ENCODE measurements at places on chromosomes 1 and 21.

- DNase-seq: no peak
These were observed 50.9 kb upstream of the AK4 start for GRCh38 chr1:65097076-65097475.

DNA sequence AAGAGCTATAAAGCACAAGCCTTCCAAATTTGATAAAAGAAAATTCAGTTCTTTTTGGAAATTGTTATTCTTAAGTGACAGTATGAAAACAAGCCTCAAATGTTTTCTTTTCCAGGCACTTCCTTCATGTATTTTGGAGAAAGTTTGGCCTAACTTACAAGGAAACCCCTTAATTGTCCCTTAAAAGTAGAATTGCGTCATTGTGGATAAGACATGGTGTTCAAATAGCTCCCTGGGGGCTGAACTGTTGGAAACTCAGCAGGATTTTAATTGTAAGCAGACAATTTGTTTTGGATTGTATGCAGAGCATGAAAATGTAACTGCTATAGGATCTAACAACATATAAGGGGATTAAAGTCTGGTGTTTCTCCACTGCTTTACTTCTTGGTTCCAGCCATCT lies 35.4 kb upstream of the FGGY start:
- DNase-seq: no peak

- no peak for DNase-seq
These were observed 16.1 kb upstream of the CHI3L1 start for GRCh38 chr1:203202431-203203245.

- DNase-seq: no peak
These were observed 101.8 kb downstream of the NFIA start for GRCh38 chr1:61184040-61184713.

- DNase-seq: no peak
These were observed 25.2 kb upstream of the TRIM45 start for GRCh38 chr1:117146575-117147340.

DNA sequence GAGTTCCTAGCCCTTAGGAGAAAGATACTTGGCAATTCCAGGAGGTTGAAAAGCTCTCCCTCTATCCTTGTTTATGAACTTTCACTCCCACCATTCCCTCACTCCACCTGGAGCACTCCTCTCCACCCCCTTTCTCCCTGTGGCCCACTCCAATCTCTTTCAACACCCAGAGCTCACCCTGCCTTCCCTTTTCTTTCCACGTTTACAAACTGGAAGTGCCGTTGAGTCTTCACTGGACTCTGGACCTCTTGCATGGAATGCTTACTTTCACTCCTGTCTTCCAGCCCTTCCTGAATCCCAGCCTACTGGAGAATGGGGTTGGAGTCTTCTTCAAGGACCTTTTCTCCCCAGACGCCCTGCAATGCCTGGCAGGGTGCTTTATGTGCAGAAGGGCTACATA lies 198.5 kb downstream of the RHOU start:
- no peak for DNase-seq

- no peak for DNase-seq
These were observed 10.3 kb downstream of the CHAF1B start for GRCh38 chr21:36395353-36396111.

- no peak for DNase-seq
These were observed 71.5 kb downstream of the USP24 start for GRCh38 chr1:55143684-55144083.

DNA sequence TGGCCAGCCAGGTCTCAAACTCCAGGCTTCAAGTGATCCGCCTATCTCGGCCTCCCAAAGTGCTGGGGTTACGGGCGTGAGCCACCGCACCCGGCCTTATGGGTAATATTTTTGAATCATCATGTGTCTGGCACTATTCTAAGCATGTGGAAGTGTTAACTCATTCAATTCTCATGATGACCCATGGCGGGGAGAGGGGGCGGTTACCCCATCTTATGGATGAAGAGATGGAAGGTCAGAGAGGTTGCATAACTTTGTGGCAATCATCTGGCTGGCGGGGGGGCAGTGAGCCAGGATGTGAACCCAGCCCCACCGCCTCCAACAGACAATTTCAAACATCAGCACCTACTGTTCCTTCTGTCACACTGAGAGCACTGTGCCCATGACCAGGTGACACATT lies 11.5 kb upstream of the TAS1R2 start:
- DNase-seq: no peak

DNA sequence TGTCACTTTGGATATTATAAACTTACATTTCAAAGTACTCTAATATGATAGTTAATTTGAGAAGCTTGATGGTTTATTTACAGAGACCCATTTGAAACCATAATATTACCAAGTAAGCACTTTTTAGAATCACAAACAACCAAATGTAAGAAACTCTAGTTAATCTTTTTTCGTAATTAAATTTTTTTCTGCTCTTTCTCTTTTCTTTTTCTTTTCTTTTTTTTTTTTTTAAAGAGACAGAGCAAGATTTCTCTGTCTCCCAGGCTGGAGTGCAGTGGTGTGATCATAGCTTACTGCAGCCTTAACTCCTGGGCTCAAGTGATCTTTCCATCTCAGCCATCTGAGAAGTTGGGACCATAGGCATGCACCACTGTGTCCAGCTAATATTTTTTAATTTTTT lies 5.2 kb downstream of the RAVER2 start:
- DNase-seq: no peak

GRCh38 chr1:245172026-245172425 lies 17.2 kb downstream of the KIF26B start:
- no peak for DNase-seq

DNA sequence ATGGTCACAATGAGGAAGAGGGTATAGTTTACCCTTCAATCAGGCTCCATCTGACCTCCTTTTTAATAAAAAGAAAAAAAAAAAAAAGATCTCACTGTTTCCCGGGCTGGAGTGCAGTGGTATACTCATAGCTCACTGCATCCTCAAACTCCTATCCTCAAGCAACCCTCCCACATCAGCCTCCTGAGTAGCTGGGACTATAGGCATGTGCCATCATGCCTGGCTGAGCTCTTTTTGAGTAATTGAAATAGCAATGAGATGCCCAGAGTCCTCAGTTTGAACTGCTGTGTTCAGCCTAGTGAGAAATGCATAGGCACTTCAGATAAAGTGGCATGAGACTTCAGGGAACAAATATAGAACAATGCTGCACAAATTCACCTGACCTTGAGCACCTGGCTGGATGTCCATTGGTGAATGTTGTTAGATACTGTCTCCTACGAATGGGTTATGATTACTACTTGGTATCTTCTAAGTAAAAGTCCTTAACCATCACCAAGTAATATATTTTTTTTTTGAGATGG lies 67.6 kb downstream of the NR5A2 start:
- DNase-seq: no peak

DNA sequence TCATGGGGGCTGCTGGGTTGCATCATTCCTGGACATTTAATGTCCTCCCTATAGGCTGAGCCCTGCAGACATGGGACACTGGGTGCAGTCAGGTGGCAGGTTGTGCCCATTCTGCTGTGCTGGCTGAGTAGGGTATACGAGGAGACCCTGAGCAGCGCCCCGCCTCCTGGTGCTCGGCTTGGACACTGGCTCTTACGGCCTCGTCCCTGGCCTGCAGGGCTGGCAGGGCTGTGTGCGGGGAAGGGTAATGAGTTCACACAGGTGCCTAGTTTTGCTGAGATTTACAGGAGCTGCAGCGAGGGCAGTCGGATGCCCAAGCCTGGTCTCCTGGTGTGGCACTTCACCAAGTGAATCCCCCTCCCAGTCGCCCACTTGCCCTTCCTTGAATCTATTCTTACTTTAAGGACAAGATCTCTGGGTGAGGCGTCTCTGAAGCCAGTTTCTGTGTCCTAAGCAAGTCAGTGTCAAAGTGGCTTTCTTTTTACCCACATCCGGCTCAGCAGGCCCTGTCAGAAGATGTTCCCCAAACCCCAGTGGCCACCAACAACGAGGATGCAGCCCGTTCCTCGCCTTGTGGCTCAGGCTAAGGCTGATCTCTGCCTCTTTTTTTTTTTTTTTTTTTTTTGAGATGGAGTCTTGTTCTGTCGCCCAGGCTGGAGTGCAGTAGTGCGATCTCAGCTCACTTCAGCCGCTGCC lies 73.2 kb downstream of the MAN1C1 start:
- no peak for DNase-seq

DNA sequence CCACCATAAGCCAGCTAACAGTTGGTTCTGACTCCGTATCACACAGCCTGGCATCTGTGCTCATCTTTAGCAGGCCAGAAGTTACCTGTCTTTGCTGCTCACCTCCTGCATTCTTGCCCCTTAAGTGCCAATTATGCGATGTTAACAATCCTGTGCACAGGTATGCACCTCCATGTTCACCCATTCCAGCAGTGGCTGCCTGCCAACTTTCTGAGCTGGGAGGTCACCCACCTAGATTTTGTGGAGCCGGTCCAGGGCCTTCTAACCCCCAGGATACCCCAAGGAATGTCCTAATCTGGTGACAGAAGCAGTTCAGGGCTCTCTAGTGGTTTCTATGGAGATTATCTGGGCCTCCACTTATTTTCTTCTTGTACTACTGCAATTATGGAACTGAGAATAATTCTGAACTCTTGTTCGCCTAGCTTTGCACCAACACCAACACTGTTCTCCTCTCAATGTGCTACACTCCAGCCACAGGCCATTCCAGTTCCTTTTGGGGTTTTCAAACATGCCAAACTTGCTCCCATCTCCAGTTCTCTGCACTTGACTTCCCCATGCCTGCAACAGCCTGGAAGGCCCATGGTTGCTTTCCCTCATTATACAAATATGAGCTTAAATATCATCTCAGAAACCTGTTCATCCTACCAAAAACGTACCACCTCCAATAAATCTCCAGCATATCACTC lies 9.0 kb downstream of the BCAR3 start:
- DNase-seq: no peak

DNA sequence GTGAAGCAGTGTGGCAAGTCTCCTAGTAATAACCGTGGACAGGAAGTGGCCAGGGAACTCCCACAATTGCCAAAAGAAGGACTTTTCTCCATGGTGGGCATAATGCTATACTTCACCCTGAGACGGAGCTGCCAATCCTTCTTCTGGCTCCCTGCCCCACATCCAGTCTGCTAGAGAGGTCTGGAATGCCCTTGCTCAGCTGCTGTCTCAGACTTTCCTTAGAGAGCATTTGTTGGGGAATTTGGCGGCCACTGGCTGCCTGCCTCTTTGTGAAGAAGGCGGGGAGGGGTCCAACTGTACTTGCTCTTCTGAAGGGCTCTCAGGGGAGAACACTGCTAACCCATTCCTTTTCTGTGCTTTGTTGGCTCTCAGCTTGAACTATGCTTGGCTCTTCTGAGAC lies 123.7 kb upstream of the EDN2 start:
- DNase-seq: no peak

- no peak for DNase-seq
These were observed 17.7 kb upstream of the ZSCAN20 start for GRCh38 chr1:33454646-33455282.

- DNase-seq: no peak
These were observed 35.2 kb downstream of the GORAB start for GRCh38 chr1:170567214-170567613.

DNA sequence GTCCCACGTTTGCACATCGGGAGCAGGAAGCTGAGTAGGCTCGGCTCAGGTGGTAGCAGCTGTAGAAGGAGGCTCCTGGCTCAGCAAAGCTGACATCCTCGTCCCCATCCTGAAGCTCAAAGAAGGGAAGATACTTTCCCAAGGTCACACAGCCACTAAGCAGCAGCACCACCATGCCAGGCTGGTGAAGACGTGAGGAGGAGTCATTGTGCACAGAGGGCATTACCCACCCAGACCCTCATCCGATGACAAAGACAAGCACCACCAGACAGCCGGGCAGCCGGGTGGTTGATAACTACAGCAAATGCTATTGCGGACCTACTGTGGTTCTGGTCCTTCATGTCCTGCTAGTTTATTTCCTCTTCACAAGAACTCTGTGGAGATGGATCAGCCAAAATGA lies 186.9 kb downstream of the MATN1 start:
- DNase-seq: no peak

- DNase-seq: no peak
These were observed 328.9 kb downstream of the PTBP2 start for GRCh38 chr1:97050506-97050905.

DNA sequence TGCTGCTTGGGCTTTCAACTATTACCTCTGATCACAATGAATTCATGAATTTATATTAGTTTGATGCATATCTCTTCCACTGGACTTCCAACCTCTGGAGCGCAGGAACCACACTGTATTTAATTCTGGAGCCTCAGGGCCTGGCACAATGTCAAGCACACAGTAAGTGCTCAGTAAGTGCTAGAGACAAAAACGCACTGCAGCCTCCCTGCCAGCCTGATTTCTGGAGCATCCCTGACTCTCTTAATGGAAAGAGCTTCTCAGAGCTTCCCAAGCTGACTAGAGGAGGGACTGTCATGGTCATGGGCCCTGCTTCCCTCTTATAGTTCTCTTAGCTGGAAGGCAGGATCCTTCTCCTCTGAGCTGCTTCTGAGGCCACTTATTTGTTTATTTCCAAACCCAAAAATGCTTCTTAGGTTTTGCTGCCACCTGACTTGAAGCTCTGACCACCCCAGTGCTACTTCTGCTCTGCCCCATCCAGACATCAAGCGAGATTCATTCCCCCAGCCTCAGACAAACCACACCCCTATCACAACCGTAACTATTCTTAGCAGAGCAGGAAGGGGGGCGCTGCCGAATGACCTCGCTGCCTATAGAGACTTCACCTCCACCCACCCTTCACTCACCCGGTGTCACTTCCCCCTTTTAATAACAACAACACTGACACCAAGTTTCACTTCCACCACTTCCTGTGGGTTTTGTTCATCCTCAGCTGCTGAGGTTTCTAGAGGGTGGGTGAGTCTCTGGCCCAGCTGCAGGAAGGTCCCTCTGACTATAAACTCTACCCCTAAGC lies 33.6 kb downstream of the NUAK2 start:
- peak; percentile 88 for DNase-seq

- no peak for DNase-seq
These were observed 30.0 kb downstream of the PRRC2C start for GRCh38 chr1:171515299-171515698.

- no peak for DNase-seq
These were observed 704 bp downstream of the ALG6 start for GRCh38 chr1:63368131-63368530.

DNA sequence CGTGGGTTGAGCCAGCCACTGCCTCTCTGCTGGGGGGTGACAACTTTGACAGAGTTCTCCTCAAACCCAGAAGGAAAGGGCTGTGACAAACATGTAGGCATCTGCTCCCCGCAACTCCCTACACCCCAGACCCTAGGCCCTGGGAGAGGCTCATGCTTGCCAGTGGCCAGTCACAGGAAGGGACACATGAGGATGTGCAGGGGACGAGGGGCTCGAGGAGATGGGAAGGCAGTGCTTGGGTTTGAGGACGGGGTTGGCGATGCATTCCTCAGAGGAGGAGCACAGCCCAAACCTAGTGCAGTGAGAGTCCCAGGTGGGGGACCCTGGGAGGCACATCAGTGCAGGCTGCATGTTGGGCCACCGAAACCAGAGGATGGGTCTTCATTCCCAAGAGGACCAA lies 62.1 kb downstream of the STUM start:
- DNase-seq: no peak

DNA sequence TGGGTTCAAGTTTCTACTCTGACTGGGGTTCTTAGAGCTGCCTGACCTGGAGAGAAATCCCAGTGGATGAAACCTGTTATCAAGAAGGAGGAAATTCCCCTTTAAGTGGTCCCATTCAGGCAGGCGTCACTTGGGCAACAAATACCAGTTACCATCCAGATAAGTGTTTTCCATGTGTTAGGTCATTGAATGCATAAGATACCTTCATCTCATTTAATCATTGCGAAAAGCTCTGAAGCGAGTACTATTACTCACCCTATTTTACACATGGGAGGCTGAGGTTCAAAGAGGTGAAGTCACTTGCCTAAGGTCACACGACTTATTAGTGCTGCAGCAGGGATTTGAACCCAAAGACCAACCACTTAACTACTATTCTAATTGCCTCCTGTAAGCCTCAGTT lies 45.5 kb upstream of the RPL11 start:
- no peak for DNase-seq

Measured in CD4-positive, alpha-beta T cell treated with Interleukin-15 for 4 hours (primary cell).